ENCODE measurements at places on chromosomes 2 and 18. TPM values are rescaled to one million over a fixed set of nuclear protein-coding genes. Genes with fewer than 3 reads are reported as not detected.

Gene AGXT
- polyA plus RNA-seq = 96.1 TPM

Gene FOXD4L1
- polyA plus RNA-seq = 0.18 TPM

Gene ZNF385B
- polyA plus RNA-seq = 6.7 TPM

Gene MALL
- polyA plus RNA-seq = not detected

Gene CCDC102B
- 2.3 TPM for polyA plus RNA-seq

Gene ANKRD30B
- polyA plus RNA-seq = not detected

Gene KYNU
- 13.7 TPM for polyA plus RNA-seq

Gene FN1
- 8,294 TPM for polyA plus RNA-seq

Gene DAW1
- not detected for polyA plus RNA-seq

Gene ZNF396
- polyA plus RNA-seq = 0.47 TPM

Gene HRH4
- polyA plus RNA-seq = not detected

Gene GPN1
- 54.5 TPM for polyA plus RNA-seq

Gene TRIM43
- not detected for polyA plus RNA-seq

Gene TYMS
- polyA plus RNA-seq = 84.9 TPM

Gene VWC2L
- not detected for polyA plus RNA-seq

Gene LINC00305
- polyA plus RNA-seq = not detected

Gene LRRC30
- not detected for polyA plus RNA-seq

Gene GAL3ST2
- polyA plus RNA-seq = 0.30 TPM

Gene SPP2
- not detected for polyA plus RNA-seq

Gene SRD5A2
- 0.01 TPM for polyA plus RNA-seq

Gene STARD6
- polyA plus RNA-seq = not detected

Gene IL37
- polyA plus RNA-seq = not detected

Gene CCDC74B
- polyA plus RNA-seq = 0.12 TPM

Gene CABLES1
- polyA plus RNA-seq = 14.7 TPM

Gene PTH2R
- polyA plus RNA-seq = not detected

Gene RASGRP3
- polyA plus RNA-seq = 0.01 TPM

All from HepG2 (cell line).